Right ventricle myocardium superior (tissue), 1 donor: ENCODE measurements at places on chromosomes 5 and 9. TPM values are rescaled to one million over a fixed set of nuclear protein-coding genes. Genes with fewer than 3 reads are reported as not detected.

- DNase-seq, result peak; percentile 85
These were observed at the start of gene EXOC3 for GRCh38 chr5:442335-443238. TSS of gene EXOC3 (plus strand) at chr5:443176. CDS start at chr5:446206, 3,030 bp downstream.

GRCh38 chr5:132056610-132057497, 3.6 kb upstream of the IL3 start:
- no peak for DNase-seq

DNA sequence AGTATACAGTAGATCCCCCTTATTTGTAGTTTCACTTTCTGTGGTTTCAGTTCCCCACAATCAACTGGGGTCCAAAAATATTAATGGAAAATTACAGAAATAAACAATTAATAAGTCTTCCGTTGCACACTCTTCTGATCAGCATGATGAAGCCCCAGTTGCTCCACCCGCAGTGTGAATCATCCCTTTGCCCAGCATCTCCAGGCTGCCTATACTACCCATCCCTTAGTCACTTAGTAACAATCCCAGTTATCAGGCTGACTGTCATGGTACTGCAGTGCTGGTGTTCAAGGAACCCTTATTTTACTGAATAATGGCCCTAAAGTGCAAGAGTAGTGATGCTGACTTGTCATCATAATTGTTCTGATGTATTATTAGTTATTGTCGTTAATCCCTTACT, 28.9 kb downstream of the SHC3 start:
- no peak for DNase-seq

Gene GPR150
- not detected for total RNA-seq

Gene TMC1
- not detected for total RNA-seq

DNA sequence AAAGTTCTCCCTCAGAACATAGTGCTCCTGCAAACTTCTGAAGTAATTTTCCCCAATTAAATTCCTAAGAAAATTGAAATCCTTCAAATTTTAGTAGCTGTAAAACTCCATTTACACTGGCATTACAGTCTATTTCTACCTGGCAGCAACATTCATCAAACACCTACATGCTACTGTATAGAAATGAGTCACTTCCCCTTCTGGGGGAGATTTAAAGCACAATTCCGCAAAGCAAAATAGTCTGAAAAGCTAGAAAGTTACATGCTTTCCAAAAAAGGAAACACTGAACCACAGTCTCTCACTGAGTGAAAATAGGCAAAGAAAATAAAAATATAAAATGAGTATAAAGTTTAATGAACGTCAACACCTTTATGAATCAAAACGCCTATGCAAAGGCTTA, 43.3 kb downstream of the MCTP1 start:
- no peak for DNase-seq

GRCh38 chr9:89042984-89043383, 51.7 kb downstream of the S1PR3 start:
- no peak for DNase-seq

GRCh38 chr5:54206580-54207229, 103.7 kb downstream of the ARL15 start:
- no peak for DNase-seq

Gene MARCOL
- total RNA-seq, result not detected

Gene DDX46
- 26.3 TPM for total RNA-seq

GRCh38 chr9:93286252-93287188, 102.6 kb downstream of the WNK2 start:
- DNase-seq, result no peak

Gene PRDM12
- total RNA-seq, result not detected

Gene SLC36A3
- not detected for total RNA-seq

DNA sequence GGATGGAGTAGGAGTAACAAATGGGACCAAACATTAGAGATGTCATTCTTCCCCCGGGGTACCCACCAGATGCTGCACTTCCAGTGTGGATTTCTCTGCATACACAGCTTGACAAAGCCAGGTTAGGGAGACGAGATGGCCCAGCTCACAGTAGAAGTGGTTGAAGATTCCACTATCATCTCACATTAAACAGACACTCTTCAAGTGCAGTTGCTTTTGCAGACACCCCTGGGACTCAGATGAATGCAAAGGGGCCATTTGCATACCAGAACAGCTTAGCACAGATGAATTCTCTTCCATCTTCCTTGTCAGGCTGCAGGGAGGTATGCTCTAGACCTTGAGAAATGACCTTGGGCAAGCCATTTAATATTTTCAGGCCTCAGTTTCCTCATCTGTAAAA, 12.6 kb upstream of the C5orf58 start:
- DNase-seq, result no peak

Gene CDH6
- total RNA-seq, result 3.1 TPM

DNA sequence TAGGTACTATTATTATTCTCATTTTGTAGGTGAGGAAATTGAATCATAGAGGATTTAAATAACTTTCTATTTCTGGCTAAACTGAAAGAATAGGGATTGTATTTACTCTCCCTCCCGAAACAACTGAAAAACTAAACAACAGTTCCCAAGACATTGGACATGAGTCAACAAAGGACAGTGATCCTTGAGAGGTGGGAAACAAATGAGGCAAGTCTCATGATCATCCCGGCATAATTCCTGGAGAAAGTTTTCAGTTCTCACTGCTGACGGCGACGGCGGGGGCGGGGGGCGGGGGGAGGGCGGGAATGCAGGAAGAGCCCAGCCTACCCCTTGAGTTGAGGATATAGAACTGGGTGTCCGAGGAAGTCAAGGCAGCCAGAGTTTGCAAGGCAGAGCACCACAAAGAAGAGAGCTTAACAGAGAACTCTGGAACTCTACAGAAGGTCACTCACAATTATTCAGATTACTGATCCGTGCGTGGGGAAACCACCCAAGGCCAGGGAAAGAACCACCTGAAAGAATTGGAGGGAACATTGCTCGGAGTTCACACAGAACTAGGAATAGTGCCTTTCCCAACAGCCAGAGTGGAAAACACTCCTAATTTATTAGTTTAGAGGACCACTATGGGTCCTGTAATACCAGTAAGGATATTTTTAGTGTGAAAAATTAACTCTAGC, 27.4 kb upstream of the WHRN start:
- no peak for DNase-seq

GRCh38 chr5:24487368-24488229, 157.2 kb downstream of the CDH10 start:
- no peak for DNase-seq

Gene CXXC5
- 67.3 TPM for total RNA-seq

Gene HTR4
- total RNA-seq, result 0.22 TPM

- no peak for DNase-seq
These were observed 56.9 kb upstream of the RASA1 start for GRCh38 chr5:87210743-87211142.
